ENCODE measurements at places on chromosomes 1 and 21. TPM values are rescaled to one million over a fixed set of nuclear protein-coding genes. Genes with fewer than 3 reads are reported as not detected.

The EFNA1 gene
- 16.8 TPM for total RNA-seq

The LYPD8 gene
- not detected for total RNA-seq

The SYT2 gene
- not detected for total RNA-seq

The SPATA46 gene
- not detected for total RNA-seq

GRCh38 chr1:190881064-190881463 lies 403.4 kb upstream of the BRINP3 start:
- DNase-seq: no peak

DNA sequence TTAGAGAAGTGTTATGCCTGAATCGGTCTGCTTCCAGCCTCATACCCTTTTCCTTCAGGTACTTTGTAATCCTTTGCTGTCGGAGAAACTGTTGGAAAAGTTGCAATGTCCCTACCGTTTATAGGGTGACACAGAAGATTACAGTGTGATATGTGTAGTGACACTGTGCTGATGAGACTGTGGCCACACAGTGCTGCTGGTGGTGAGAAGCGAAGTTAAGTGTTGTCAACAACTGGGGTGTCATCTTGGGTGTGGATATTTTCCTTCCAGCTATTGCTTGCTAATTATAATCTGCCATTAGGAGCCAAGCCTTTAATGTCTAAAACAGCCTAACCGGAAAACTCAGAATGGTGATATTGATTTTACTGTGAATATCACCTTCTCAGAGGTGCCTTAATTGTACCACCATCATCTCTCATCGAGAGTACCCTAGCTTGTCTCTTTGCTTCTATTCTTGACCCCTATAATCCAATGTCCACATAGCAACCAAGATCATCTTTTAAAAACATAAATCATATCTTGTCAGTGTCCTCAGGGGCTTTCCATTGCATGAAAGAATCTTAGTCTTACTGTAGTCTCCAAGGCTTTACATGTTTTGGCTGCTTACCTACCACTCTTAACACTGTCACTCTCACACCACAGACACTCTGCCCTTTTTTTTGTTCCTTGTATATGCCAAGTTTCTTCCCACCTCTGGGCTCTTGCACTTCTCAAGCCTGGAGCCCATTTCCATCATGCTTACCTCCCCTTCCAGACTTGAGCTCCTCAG lies 89.4 kb upstream of the PGD start:
- DNase-seq: no peak

- no peak for DNase-seq
Observed at GRCh38 chr1:52402860-52403240, 1.4 kb downstream of the ORC1 start.

DNA sequence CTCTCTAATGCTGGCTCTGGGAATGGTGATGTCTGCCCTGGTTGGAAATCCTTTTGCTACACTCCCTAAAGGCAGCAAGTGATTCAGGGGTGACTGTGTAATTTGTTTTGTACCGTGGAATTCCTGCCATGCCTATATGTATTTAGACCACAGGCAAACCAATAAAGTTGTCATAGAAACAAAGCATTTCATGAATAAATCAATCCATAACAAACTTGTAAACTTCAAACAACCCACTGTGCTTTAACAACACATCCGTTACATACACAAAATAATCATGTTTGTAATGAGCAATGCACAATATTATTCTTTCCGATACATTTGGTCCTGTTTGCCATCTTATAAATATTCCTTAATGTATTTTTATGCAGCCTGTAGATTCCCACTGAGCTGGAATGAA lies 330.3 kb upstream of the SNX7 start:
- no peak for DNase-seq

- no peak for DNase-seq
Observed at GRCh38 chr21:32966120-32966519, 59.6 kb upstream of the OLIG2 start.

- no peak for DNase-seq
Observed at GRCh38 chr1:40868051-40868723, 6.0 kb upstream of the CITED4 start.

All from sigmoid colon (tissue), 7 donors.